Right atrium auricular region (tissue), 2 donors: ENCODE measurements at places on chromosomes 3 and 15. TPM values are rescaled to one million over a fixed set of nuclear protein-coding genes. Genes with fewer than 3 reads are reported as not detected.

DNA sequence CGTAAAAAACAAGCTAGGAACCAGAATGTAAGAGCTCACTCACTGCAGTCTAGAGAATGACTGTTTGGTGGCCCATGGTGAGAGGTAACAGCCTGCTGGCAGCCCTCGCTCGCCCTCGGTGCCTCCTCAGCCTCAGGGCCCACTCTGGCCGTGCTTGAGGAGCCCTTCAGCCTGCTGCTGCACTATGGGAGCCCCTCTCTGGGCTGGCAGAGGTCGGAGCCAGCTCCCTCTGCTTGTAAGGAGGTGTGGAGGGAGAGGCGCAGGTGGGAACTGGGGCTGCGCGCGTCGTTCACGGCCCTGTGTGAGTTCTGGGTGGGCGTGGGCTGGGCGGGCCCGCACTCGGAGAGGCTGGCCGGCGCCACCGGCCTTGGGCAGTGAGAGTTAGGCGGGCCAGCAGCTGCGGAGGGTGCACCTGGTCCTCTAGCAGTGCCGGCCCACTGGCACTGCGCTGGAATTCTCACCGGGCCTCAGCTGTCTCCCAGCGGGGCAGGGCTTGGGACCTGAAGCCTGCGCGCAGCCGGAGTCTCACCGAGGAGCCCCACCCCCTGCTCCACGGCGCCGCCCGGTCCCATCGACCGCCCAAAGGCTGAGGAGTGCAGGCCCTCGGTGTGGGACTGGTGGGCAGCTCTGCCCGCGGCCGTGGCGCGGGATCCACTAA, 420.6 kb downstream of the RBMS3 start:
- DNase-seq: no peak

GRCh38 chr3:7410782-7411181, 549.9 kb downstream of the GRM7 start:
- no peak for DNase-seq

GRCh38 chr3:128226795-128227395, 73.6 kb downstream of the EEFSEC start:
- no peak for DNase-seq

The CSNK1G1 gene
- 3.5 TPM for total RNA-seq

The HMCES gene
- 38.9 TPM for total RNA-seq

DNA sequence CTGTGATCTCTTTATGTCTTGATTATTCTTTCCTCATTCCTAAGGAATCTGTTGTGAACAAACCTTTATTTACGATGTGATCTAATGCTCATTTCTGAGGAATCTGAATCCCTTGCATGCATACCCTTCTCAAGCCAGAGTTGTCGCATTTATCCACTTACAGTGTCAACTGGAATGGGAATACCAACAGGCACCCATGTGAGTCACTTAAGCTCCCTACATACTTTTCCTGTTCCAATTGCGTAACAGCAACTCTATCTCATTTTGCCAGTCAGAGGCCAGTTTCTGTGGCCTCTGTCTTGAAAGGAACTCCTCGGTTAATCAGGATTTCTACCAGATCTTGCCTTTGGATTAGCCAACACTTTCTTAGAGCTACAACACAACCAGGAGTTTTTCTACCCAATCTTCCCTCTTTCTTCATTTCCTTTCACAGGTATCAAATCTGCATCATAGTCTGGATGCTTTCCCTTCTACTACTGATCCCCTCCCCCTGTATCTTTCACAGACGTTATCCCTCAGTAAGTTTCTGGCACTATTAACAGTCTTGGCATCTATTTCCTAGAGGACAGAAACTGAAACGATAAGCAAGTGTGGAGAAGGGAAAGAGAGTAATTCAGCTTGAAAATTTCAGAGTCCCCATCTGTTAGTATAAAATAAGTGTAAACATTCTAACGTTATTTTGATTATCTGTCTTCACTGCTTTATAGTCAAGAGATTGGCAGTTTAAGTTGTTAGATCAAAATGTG, 66.8 kb upstream of the BCHE start:
- DNase-seq: no peak

GRCh38 chr3:35641920-35642527, 2.7 kb downstream of the ARPP21 start:
- DNase-seq: no peak
